ENCODE measurements at places on chromosomes 4 and X. TPM values are rescaled to one million over a fixed set of nuclear protein-coding genes. Genes with fewer than 3 reads are reported as not detected.

SHOX gene
- total RNA-seq: not detected

BEX5 gene
- total RNA-seq: 0.40 TPM

ASB12 gene
- 3.0 TPM for total RNA-seq

WDR17 gene
- total RNA-seq: 0.25 TPM

CXorf66 gene
- total RNA-seq: not detected

DRP2 gene
- 0.05 TPM for total RNA-seq

ACTRT1 gene
- total RNA-seq: not detected

MSX1 gene
- total RNA-seq: 4.1 TPM

TMEM156 gene
- not detected for total RNA-seq

ETDA gene
- total RNA-seq: not detected

BCLAF3 gene
- total RNA-seq: 7.0 TPM

P2RY10 gene
- 0.20 TPM for total RNA-seq

PRAF2 gene
- total RNA-seq: 6.3 TPM
